A549 treated with CpdA at 1 μM for 4 hours (cell line): ENCODE measurements at places on chromosomes 7 and 10. TPM values are rescaled to one million over a fixed set of nuclear protein-coding genes. Genes with fewer than 3 reads are reported as not detected.

The MMP21 gene
- 0.13 TPM in 1 of 5 replicates, not detected in the others for total RNA-seq

The PAPSS2 gene
- total RNA-seq: 23.1 to 27.9 TPM (median 26.3 TPM) in 5 replicates

The DLG5 gene
- 29.0 to 34.8 TPM (median 34.1 TPM) in 5 replicates for total RNA-seq

The RET gene
- 0.40 to 0.74 TPM (median 0.50 TPM) in 5 replicates for total RNA-seq

The MSMB gene
- not detected in 5 replicates for total RNA-seq

The SRPK2 gene
- 28.9 to 41.1 TPM (median 32.7 TPM) in 5 replicates for total RNA-seq

The HECW1 gene
- 10.9 to 14.2 TPM (median 12.0 TPM) in 5 replicates for total RNA-seq

The EIF5AL1 gene
- 1.7 to 3.8 TPM (median 2.2 TPM) in 5 replicates for total RNA-seq

The PILRA gene
- 4.0 to 6.4 TPM (median 5.4 TPM) in 5 replicates for total RNA-seq

The CABCOCO1 gene
- 0.14 to 1.5 TPM (median 0.54 TPM) in 5 replicates for total RNA-seq
